ENCODE measurements at places on chromosomes 11 and 22.

DNA sequence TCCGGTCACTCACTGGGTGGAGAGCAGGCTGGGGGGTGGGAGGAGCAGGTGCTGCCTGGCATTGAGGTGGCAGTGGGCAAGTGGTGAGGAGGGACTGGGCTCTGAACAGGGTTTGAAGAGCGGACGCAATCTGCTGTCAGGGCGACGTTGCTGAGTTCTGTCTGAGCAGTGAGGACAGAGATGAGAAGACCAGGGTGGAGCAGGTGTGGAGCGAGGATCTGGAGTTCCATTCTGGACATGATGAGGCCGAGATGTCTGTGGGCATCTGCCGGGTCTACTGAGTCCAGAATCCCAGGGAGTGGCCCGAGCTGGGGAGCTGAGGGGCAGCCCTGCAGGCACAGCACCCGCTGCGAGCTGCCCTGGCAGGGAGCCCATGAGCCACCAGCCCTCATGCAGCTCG, 2.2 kb upstream of the MOV10L1 start:
- no peak for DNase-seq

DNA sequence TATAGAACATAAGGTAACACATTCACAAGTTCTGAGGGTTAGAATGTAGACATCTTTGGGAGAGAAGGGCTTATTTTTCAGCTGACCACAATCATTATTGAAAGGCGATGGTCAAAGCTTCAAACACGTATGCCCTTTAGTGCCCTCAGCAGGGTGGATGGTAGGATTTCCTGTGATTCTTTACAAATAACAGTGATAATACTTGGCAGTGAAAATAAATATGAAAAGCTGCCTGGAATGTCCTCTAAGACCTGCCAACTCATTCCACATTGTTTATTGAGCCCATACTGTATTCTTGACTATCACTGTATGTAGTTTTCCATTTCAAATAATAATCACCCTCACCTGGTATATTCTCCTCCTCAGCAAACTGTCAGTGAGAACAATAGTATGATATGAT, 13.7 kb upstream of the MPEG1 start:
- no peak for DNase-seq

DNA sequence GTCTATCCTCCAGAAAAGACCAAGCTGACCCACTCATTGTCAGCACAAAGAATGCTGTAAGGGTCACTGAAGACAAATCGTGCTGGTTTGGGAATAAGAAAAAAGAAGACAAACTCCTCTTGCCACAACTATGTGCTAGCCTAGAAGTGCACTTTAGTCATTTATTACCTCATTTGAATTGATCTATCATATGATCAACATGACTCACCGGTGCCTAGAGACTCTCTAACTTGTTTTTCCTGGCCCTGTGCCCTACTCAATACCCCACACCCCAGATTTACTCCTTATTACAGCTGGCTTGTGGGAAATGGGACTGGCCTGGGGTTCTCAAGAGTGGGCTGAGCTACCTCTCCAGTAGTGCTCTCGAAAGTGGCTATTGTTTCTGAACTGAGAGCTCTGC, 35.9 kb upstream of the HORMAD2 start:
- DNase-seq = peak; percentile 81

DNA sequence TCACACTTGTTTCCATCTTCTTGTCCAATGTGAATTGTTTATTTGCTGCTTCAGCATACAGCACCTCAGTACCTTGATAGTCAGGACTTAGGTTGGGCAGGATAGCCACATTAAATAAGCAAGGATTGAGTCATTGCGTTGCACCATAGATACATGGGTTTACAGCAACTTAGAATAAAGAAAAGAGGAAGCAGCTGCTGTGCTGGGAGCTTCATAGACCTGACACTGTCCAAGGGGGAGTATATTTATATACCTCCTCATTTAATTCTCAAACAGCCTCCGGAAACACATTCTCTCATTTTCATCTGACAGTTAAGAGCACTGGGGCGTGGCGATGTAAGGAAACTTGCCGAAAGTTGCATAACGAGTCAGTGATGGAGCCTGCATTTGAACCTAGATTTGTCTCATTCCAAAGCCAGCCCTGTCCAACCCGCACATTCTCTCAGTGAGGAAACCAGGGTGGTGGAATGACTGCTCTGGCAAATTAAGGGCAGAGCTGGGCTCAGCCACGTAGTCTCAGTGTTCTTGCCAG, 42.2 kb downstream of the UBASH3B start:
- no peak for DNase-seq

DNA sequence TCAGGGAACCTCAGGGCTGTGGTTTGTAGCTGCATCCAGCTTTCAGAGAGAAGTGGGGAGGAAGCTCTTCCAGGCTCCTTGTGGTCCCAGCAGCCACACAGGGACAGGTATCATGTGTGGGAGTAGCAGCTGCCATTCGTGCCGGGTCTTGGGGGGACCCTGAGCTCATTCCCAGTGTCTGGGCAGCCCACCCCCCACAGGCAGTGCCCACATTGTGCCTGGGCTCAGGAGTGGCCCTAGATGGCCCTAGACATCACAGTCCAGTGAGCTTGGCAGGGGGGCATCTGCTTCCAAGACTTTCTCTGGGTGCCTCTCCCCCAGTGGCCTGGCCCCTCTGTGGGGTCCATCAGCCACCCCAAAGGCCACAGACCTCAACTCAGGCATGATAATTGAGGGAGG, 619.7 kb downstream of the BRD1 start:
- DNase-seq = no peak

Data from non-pigmented ciliary epithelial cell (primary cell).